ACHN (cell line): ENCODE measurements at places on chromosomes 3 and 15.

DNA sequence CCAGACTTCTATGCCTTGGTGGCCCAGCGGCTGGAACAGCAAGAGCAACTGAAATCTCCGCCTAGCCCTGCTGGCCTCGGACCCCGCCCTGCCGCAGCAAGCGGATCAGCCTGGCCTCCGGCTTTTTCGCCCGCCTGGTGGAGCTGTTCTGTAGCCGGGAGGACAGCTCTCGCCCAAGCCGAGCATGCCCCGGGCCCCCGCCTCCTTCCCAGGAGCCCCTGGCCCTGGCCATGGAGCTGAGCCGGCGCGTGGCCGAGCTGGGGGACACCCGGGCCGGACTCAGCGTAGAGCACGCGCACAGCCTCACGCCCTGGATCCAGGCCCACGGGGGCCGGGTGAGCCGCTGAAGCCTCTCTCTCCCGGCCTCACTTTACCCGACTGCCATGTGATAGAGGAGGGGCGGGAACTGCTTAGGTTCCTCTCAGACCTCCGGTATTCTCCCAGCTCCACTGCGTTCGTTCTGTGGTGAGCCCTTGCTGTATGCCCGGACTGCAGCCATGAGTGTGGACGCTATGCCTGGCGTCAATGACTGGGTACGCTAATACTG lies 24.1 kb upstream of the MRPL3 start:
- DNase-seq: no peak

GRCh38 chr3:171615281-171615680 lies 155.1 kb upstream of the TNIK start:
- DNase-seq: no peak

GRCh38 chr15:88257311-88258092 lies 963 bp upstream of the NTRK3 start:
- DNase-seq: no peak

DNA sequence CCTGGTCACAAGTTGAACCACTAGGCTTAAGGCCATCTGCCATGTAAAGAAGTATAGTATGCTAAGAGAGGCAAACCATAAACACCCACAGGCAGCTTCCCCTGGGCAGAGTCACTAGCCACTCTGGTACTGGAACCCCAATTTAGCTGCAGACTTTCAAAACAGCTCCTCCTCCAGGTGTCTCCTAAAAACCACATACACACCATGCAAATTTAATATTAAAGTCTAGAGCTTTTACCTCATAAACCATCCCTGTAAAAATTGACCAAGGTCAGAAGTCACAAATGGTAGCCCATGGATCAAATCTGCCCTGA lies 99.1 kb upstream of the STT3B start:
- DNase-seq: no peak

DNA sequence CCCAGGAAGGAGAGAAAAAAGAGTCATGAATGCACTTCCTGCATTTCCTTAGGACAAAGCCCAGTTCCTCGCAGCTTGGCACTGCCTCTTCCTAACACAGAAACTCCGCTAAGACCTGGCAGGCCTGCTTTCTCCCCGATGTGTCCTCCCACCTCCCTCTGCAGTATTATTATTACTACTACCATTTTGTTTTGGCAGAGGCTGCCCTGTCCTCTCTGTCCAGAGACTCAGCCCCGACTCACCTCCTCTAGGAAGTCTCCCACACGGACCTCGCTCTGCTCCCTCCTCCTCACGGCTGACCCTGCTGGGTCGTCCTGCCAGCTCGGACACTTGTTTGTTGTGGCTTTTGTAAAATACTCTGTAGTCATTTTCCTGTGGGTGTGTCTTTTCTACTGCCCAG lies 107.2 kb upstream of the HACD2 start:
- no peak for DNase-seq

GRCh38 chr3:172018364-172018763 lies 21.0 kb upstream of the FNDC3B start:
- no peak for DNase-seq

DNA sequence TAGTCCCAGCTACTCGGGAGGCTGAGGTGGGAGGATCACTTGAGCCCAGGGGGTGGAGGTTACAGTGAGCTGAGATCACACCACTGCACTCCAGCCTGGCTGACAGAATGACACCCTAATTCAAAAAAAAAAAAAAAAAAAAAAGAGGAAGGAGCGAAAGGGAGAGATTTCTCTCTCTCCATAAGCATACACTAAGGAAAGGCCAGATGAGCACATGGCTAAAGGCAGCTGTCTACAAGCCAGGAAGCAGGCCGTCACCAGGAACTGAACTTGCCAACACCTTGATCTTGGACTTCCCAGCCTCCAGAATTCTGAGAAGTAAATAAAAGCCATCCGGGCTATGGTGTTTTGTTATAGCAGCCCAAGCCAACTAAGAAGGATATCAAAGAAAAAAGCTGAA lies 7.5 kb downstream of the SRGAP3 start:
- DNase-seq: no peak

DNA sequence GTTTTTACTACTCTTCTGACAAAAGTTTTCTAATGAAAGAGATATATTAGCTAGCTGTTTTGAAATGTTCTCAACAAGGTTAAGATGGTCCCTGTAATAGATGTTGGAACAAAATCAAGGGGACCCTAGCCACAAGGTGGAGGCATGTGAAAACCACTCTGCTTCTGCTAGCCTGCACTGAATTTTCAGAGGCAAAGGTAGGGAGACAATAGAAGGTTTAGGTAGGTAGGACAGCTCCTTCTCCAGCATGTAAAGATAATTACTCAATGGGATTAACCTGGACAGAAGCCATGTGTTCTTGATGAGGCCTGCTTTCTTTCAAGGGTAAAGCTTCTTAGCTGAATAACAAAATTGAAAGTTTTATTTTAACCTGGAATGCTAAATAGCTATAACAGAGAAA lies 333.5 kb downstream of the LSAMP start:
- DNase-seq: no peak

DNA sequence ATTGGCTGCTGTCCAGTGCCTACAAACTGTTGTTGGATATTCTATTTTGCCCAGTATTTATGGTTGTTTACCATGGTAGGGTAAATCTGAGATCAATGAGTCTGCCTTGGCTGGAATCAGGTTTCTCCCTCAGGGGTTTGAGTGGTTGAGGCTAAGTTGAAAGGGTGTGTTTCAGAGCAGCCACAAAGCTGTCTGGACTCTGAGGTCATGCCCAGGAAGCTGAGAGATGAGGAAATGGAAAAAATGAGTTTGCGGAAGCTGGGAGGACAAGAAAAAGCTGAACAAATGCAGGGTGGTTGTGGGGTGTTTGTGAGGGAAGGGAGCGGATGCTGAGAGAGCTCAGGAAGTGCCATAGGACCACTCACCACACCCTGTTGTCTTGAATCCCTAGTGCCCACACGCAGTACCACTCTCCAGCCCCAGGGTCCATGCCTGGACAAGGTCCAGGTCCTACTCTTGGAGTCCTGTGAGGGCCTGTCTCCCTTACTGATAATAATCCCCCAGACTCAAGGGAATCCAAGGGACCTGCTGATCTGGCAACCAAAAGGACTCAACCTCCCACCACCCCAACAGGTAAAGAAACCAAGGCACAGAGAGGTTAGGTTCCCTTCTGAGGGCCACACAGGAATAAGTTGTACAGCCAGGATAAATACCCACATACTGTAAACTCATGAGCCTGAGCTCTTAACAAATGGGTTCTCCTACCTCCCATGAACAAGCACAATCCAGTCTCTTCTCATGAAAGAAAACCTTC lies 81.6 kb downstream of the PPCDC start:
- peak; percentile 58 for DNase-seq

DNA sequence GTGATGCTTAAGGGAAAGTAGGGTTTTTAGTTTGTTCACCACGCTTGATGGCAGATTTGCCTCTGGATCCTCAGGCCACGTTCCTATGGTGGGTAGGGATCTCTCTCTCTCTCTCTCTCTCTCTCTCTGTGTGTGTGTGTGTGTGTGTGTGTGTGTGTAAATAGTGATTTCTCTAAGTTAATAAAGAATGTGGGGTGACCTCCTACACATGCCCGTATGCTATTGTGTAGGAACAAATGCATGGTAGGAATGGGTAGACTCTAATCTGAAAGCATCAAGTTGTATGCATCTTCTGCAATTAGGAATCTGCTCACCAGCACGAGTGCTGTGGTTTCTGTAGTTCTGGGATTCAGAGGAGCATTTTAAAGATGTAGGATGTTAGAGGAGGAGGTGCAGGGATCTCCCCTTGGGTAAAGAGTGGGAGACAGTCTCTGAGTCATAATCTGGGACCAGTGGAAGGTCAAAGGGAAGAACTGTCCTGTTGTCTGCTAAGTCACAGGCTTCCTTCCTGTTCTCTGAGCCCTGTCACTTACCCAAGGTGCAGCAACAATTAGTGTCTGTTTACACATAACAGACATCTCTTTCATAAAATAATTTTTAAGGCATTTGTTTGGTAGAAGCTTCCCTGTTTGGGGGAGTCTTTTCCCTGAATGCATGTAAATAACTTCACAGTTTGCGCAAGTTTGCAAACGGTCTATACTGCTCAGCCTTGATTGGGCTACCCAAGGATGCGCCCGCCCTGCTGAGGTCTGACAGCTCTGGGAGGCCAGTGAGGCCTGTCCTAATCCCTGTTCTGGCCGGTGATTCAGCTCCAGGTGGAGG lies 139.8 kb downstream of the IGF1R start:
- no peak for DNase-seq

DNA sequence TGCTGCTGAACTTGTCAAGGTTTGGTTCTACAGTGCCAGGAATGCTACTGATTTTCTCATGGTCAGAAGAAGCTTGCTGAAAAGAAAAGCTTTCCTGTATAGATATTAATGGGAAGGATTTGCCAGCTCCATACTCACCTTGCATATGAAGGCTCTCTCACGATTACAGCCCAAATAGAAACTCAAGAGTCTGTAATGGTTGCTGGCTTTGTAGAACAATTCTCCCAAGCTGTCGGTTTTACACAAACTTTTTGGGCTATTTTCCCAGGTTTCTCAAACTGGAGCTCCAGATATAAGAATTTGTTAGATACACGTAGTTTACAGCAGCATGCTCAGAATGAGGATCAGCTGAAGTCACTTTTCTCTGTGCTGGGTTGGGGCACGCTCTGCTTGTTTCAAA lies 30.1 kb upstream of the LRRC3B start:
- DNase-seq: no peak

GRCh38 chr15:58487041-58487723 lies 55.4 kb downstream of the LIPC start:
- DNase-seq: no peak

DNA sequence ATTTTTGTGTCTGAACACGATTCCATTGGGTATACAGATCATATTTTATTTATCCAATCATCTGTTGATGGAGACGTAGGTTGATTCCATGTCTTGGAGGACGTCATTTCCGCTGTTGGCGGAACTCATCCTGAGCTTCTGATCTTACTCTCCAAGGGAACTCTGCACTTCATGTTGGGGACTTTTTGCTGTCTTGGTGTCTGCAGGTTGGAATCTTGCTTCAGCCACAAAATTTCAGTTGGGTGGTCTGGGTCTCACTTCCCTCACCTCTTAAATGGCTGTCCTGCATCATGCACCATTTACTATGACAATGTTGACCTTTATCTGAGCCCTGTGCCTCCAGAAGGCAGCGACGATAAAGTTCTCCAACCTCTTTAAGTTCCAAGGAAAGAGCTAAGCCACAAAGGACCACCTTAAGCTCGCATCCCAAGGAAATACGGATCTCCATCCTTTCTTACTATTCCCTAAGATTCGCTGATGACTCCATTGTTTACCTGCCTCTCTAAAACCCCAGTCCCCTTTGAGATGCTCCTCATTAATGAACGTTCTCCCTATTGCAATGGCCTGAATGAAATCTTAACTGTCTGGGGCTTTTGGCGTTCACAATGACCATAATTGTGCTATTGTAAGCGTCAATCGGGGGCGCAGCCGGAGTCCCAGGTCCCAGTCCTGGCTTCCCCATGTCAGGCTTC lies 23.1 kb upstream of the RNU6-1 start:
- no peak for DNase-seq

- no peak for DNase-seq
Observed at GRCh38 chr3:150265305-150265704, 142.8 kb upstream of the TSC22D2 start.

DNA sequence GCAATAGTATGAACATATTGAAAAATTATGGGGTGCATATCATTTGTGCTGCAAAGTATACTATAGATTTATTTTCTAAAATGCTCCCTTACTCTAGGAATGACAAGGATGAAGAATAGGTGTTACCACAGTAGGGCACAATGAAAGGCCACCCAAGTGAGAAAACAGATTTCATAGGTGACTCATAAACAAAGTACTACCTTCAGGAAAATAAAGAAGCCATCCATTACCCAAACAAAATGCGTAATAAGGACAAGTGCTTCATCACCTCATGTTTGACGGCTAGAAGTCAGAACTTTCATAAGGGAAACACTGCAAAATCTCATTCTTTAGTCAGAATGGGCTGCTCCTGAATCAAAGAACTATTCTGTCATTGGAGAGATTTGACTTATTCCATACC lies 116.6 kb downstream of the MFSD1 start:
- no peak for DNase-seq

DNA sequence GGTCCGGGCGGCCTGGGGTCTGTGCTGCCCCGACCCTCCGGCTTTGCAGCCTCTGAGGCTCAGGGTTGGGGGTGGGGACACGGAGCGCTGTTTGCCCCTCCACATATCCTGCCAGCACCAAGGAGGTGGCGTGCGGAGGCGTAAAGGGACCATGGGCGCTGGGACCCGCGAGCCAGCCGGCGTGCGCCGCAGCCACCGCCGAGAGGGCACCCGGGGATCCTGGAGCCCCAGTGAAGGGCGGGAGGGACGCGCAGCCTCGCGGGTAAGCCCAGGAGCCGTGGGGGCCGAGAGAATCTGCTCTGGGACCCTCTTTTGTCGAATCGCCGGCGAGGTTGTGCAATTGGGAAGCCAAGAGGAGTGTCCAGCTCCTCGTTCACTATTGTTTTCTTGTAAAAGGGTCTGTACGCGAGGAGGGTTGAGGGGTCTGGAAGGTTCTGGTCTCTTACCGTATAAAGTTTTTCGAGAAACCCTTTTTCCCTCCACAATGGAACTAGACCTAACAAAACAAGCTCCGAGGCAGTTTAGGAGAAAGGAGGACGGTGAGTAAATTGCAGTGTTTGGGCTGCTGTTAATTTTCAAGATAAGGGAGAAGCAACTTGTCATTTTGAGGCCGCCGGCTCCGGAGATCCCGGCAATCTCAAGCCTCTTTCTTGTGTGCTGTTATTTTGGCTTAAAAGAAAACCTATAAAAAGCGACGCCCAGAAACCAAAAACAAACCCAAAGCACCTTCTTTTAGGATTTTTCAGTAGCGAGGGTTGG lies 29.9 kb upstream of the ST3GAL6 start:
- DNase-seq: no peak

GRCh38 chr3:47491777-47492176 lies 16.0 kb upstream of the SCAP start:
- DNase-seq: no peak

DNA sequence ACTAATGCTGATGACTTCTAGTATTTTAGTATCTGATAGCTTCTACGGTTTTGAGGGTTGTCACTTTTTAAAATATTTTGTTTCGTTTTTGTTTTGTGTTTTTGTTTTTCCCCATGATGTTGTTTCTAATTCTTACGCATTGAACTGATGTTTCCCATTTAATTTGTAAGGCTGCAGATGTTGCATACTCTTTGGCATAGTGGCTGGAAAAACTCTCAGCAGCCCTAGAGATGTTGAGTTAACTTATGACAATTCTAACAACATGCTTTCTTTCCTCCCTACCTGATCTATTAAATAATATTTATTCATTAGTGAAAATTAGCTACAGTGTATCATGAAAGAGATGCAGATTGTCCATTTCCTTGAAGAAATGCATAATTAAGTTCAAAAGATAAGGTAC lies 559.3 kb upstream of the GRM7 start:
- DNase-seq: no peak

GRCh38 chr3:114022145-114022802 lies 34.1 kb downstream of the CCDC191 start:
- no peak for DNase-seq
